ENCODE measurements at places on chromosomes 7 and 10.

GRCh38 chr7:96989241-96989858 is 16.0 kb upstream of the DLX6 start:
- DNase-seq: no peak

GRCh38 chr7:7913504-7913903 is 55.1 kb upstream of the GLCCI1 start:
- DNase-seq: no peak

DNA sequence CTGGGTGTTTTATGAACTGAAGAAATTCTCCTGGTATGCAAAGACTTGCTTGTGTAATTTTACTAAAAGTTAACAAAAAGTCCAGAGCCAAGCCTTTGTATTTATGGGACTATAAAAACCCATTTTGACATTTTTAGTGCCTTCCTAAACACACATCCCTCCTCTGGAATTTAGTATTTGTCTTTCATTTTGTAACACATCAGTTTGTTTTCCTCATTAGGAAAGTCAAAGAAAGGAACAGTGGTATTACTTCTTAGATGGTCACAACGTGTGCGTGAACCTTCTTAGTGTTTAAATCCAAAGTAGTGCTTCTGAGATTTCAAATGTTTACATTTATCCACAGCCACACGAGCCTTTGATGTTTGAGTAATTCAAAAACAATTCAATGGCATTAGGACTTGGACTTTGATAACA is 103.2 kb upstream of the TMEM106B start:
- no peak for DNase-seq

DNA sequence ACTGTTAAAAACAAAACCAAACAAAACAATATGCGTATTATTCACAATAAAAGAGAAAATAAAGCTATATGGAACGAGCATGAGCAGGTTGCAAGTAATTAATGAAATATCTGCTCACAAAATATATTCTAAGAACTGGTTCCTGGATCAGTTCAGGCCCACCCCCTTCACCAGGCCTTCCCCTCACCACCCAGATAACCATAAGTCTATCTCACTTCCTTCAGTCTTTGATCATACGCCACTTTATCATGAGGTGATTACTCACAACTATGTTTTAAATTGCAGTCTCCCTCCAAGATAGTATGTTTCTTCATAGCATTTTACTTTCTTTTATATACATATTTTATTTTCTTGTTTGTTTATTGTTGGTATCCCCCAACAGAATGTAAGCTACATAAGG is 263.1 kb upstream of the HGF start:
- no peak for DNase-seq

- DNase-seq: no peak
Measured at GRCh38 chr10:22651276-22651980, 63.0 kb downstream of the PIP4K2A start.

DNA sequence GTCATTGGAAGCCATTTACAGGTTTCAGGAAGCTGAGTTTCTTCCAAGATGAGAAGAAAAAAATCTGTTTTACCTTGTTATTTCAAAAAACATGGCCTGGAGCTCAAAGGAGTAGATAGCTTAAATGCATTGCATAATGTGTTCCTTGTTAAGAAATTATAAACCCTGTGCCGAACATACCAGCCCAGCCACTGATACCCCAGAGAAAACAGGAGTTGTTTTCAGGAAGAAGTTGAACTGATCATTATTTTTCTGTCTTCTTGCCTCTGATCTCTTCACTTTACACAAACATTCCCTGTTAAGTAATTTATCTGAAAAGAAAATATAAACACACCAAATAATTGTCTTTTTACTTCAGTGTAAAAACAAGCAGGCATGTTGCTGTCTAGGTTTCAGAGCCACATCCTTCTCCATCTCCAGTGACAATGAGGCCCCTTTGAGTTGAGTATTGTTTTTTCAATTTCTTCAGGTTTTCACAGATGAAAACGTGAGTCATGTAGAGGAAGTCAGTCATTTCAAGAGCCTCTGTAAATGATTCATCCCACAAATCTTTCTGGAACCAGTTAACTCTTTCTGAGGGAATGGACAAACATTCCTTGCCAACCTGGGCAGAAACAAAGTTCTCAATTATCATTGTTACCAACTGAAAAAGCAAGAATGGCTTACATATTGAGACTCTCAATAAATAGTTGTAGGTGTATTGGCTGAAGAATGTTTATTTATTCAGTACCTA is 244.2 kb downstream of the IPMK start:
- DNase-seq: no peak

DNA sequence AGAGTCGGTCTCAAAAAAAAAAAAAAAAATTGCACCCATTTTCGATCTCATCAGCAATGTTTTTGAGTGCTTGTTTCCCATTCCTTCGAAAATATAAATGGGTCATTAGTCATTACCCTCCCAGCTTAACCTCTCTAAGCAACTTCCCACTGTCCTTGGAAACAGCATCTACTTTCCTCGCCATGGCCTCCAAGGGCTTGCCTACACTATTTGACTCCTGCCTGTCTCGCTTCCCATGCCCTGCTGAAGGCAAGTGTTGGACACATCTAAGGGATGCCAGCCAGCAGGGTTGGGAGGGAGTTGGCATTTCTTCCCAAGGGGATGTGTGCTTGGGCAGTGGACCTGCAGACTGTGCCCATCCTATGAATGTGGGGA is 12.7 kb upstream of the RHBDD2 start:
- DNase-seq: no peak

- no peak for DNase-seq
Measured at GRCh38 chr10:92972066-92972870, 88.3 kb upstream of the CYP26C1 start.

- peak; percentile 46 for DNase-seq
Measured at GRCh38 chr7:154914996-154915380, 87.9 kb downstream of the PAXIP1 start.

DNA sequence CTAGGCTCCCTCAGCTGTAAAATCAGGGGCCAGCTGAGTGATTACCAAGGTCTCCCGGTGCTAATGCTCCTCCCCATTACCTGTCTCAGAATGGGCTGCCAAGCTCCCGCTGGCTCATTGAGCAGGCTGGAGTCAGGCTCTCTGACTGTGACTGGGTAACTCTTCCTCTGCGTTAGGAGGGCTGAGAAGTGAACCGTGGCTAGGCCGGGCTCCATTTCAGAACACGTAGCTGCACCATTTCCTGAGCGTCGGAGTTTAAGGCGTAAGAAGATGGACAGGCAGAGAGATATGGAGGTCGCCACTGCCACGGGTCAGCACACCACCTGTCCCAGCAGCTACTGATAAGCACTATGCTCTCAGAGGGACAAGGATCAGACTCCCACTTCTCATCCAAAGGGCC is 250.3 kb downstream of the TCERG1L start:
- DNase-seq: no peak

GRCh38 chr7:80563561-80564327 is 51.9 kb upstream of the GNAT3 start:
- DNase-seq: no peak

GRCh38 chr10:114265392-114266053 is 26.5 kb downstream of the VWA2 start:
- no peak for DNase-seq

DNA sequence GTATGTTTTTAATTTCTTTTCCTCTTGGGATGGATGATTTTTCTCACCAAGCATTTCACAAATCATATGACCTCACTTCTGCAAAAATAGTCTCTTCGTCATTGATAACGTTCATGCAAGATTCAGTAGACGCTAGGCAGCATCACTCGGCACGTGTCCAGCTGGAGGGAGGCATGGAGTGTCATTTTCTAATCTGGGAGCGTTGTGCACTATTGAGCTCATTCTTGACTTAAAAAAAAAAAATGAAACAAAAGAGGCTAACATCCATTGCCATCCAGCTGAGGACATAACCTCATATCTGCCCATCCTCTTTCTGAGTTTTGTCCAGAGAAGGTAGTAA is 56.2 kb downstream of the COL17A1 start:
- DNase-seq: no peak

- DNase-seq: no peak
Measured at GRCh38 chr7:108147031-108147563, 16.9 kb upstream of the LAMB4 start.

- no peak for DNase-seq
Measured at GRCh38 chr10:5198386-5198785, 1.7 kb downstream of the AKR1C4 start.

GRCh38 chr10:103295374-103296015 is 18.6 kb downstream of the INA start:
- DNase-seq: no peak

DNA sequence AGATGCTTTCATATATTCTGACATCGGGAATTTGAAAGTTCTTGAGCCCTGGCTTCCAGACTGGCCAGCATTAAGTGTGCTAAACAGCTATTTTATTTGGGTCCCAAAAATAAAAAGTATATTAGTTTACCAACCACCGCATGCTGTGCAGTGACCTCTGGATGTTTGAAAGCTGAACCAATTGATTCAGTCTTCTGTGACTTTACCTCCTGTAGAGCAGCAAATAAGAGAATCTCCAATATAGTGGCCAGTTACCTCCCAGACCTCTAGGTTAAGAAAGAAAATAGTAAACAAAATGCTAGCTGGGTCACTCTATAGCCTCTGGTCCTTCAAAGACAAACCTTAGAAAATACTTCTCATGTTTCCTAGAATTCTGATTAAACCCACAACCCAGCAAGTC is 424.6 kb upstream of the NFE2L3 start:
- DNase-seq: no peak

DNA sequence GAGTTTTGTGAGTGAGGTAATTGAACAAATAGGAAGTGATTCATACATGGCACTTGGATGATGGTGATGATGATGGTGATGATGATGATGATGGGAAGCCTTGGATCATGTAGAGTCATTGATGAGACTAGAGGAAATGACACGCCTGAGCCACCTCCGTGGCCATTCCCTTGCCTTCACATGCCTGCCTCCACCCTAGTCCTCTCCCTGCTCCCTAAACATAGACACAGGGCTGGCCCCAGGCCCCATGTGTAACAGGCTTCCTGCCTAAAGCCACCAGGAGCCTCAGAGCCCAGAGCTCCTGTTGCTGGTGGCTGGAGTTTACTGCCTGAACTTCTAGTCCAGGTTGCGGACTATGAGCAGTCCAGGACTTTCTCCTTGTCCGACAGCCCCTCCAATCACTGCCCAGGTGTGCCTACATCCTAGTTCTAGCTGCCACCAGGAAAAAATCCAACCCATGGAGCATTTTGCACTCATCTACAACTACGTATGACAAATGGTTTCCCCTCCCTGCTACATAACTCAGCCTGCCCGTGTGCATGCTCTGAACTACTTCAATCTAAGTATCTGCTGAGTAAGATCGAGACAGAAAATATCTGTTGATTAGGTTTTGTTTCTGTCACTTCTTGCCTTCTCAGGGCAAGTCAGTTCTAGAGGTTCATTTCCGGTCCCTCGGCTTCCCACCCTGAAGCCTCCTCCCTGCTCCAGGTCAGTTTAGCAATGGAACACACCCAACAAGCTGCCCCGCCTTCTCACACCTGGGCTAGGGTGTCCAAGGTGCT is 35.5 kb upstream of the KDM7A start:
- DNase-seq: no peak

DNA sequence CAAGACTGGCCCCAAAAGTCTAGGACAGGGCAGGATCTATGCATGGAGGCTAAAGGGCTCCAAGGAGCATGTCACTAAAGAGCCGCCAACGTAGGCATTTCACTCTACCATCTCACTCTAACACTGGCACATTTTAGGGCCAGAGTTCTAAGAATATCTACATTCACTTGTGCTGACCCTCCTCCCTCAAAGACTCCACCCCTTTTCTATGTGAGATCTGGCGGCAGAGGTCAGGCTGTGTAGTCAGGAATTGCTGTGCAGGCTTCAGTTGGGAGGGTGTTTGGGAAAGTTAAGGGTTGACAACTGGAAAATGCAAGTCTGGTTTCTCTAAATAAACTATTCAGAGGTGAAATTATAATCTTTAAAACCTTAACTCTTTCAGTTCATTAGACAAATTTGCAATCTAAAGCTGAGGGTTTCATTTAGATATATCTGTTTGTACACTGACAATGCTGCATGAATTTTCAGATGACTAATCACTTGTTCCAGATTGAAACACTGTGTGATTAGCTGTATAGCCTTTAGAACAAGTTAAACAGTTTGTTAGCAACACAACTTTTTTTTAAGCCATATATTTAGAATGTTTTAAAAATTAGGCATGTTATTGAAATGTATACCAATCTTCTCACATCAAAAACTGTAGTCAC is 18.2 kb downstream of the LMOD2 start:
- DNase-seq: no peak

GRCh38 chr10:98431016-98431415 is 15.7 kb downstream of the HPS1 start:
- no peak for DNase-seq

DNA sequence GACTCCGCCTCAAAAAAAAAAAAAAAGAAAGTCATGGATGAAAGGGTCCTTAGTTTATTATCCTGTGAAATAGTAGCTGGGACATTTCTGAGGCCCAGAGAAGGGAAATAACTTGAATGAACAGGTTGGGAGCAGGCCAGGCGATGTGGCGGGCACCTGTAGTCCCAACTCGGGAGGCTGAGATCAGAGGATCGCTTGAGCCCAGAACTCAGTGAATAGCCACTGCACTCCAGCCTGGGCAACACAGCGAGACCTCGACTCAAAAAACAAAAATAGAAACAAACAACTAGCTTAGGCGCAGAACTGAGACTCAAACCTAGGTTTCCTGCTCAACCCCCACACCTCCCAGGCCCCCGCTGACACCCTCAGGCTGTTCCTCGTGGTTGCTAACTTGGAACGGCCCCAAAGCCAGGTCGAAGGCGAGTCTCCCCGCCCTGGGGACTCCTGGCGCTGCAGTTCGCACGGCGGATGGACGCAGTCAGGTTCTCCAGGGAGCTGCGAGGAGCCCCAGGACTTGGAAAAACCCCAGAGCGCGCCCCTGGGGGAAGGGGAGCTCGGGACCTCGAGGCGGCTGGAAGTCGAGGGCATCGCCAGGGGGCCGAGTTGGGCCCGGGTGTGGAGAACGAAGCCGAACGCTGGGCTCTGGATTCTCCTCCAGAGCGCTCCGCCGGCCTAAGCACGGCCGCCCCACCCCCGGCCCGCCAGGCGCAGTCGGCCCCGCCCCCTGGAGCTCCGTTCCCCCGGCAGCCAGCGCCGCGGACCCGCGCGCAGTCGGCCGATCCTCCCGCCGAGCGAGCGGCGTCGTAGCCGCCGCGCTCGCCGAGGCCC is at the start of gene STOX1:
STOX1 (plus strand) TSS at position 768 of the 828 bp plus-strand sequence. CDS start 93 bp downstream, outside the sequence.
- DNase-seq: no peak

DNA sequence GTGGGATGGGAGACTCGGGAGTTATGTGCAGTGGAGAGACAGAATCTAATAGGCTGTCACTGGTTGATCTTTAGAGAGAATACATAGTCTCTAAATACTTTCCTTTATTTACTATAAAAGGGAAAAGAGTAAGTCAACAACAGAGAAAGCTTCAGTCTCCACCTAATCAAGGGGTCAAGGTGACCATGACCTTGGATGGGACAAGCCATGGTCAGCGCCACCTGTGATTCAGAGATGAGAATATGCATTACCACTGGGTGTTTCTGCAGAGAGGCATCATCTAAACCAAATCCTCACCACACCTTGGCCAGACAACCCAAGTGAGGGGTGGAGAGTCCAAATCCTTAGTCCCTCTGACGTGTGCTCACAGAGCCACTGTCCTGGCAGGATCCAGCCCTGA is 39.9 kb downstream of the TNS3 start:
- DNase-seq: no peak

DNA sequence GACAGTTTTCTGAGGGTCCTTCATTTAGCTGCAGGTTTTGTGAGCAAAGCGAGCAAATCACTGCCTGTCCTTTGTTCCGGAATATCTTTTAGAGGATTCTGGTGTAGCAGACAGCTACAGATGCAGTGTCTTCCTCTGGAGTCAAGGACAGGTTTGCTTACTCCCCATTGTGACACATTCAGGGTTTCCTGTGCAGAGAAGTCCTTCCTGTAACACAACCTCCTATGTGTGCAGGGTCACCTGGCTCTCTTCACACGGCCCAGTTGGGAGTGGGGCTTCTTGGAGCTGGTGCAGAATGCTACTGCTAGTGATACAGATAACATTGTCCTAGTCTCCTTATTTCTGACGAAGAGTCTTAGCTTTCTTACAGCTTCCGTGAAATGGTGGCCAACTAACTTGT is 47.9 kb downstream of the RBM33 start:
- no peak for DNase-seq
